NCI-H774 (cell line): ENCODE measurements at places on chromosomes 2 and 18.

DNA sequence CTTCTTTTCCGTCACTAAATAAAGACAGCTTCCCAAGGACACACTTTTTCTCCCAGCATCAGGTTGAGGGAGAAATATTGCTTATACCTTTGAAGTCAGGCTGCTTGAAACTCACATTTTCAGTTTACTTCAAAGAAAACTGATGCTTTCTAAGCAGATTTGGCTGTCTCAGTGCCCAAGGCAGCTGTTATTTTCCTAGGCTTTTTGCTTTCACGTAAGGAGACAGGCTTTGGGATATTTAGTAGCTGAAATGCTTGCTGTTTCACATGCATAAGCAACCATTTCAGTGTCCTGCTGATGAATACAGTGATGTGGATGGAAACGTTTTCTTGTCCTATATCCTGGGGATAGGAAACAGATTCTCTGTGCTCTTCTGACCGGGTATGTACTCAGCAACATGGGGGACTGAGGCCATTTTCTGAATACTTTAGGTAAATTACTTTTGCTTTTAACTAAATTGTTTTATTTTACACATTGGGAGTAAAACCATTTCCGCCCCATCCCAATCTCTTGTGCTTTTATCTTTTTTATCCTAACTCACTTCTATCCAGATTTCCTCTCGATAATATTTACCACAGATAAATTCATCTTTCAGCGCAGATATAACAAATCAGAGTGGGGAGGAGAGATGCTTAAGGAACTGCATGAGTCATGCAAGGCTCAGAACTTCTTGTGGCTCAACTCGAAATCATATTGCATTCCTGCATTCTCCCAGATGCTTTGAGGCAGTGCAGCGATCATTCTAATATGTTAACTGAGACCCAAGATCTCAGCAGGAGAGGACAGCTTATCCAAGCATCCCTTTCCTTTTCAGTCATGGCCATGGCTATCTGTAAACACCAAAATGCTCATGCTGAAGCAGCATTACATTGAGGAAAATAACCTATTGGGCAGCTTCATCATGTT, 22.2 kb downstream of the GALR1 start:
- no peak for DNase-seq

DNA sequence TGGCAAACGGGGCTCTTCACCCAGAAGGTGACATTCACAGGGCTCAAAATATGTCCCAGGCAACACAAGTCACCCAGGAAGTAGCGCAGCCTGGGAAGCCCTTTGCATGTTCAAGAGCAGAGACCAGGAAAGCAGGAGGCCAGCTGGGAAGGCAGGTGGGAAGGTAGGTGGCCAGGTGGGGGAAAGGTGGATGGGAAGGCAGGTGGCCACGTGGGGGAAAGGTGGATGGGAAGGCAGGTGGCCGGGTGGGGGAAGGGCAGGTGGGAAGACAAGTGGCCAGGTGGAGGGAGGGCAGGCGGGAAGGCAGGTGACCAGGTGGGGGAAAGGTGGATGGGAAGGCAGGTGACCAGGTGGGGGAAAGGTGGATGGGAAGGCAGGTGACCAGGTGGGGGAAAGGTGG, 102.7 kb downstream of the ZNF516 start:
- DNase-seq = no peak

DNA sequence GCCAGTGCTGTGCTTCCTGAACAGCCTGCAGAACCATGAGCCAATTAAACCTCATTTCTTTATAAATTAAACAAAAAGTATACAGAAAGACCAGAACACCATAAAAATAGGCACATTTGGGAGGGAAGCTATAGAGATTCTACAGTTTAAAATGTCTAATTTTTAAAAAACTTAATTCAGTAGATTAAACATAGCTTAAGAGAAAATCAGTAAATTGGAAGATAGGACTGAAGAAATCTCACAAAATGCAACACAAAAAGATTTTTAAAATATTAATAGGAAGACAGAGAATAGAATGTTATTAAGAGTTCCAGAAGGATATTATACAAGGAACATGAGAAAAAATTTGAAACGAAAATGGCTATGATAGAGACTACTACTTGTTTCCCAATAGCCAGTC, 90.5 kb upstream of the SPTBN1 start:
- DNase-seq = no peak

DNA sequence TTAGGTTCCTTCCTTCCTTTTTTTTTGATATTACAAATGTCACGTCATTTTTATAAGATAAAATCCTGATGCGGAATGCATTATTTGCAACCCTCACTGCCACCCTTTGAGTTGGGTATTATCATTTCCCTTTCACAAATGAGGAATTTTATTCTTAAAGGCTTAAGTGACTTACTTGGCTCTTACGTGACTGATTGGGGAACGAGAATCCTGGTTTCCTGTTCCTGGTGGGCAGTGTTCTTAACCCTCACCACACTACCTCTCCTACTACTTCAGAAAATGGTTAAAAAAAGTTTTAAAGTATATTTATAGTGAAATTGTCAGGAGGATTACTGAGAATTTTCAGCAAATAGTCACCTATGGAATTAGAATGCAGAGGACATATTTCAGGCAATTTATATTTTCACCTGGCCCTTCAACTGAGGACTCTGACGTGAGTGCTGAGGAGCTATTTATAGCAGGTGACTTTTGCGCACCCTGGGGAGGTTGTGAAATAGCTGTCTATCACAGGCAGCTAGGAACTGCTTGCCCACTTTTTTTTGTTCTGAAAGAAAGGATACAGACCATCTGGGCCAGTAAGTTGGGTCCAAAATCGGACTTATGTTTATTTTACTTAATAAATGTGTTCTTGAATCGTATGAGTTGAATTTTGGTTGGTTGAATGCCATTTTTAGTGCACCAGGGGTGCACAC, 18.7 kb upstream of the RASGRP3 start:
- DNase-seq = no peak
